ENCODE measurements at places on chromosomes 2 and 18.

DNA sequence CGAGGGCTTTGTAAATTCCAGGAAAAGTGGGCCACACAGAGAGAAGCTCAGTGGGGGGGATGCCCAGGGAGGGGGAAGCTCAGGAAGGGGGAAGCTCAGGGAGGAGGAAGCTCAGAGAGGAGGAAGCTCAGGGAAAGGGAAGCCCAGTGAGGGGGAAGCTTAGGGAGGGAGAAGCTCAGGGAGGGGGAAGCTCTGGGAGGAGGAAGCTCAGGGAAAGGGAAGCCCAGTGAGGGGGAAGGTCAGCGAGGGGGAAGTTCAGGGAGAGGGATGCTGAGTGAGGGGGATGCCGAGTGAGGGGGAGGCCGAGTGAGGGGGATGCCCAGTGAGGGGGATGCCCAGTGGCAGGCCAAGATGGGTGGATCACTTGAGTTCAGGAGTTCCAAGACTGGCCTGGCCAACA lies 821 bp upstream of the CHRNG start:
- DNase-seq = no peak

DNA sequence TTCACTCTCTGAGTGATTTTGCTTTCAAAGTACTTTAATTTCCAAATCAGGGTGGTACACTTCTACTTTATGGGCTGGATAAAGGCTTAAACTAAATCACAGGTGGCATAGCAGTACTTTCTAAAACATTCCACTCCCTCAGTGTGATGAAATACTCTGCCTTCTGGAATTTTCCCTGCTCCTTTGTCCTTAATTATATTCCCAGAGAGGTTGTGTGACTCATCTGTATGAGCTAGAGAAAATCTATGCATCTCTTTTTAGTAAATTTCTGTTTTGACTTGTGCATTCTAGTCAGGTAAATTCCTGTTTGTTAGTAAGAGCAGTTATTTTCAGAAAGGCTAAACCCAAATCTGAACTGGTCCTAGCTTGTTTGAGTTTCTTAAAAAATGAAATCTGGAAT lies 29.0 kb upstream of the PLA2R1 start:
- DNase-seq = no peak

GRCh38 chr18:71832946-71833617 lies 711.1 kb downstream of the CBLN2 start:
- DNase-seq = no peak

GRCh38 chr2:28750316-28751251 lies 1.0 kb upstream of the PPP1CB start:
- DNase-seq = no peak

DNA sequence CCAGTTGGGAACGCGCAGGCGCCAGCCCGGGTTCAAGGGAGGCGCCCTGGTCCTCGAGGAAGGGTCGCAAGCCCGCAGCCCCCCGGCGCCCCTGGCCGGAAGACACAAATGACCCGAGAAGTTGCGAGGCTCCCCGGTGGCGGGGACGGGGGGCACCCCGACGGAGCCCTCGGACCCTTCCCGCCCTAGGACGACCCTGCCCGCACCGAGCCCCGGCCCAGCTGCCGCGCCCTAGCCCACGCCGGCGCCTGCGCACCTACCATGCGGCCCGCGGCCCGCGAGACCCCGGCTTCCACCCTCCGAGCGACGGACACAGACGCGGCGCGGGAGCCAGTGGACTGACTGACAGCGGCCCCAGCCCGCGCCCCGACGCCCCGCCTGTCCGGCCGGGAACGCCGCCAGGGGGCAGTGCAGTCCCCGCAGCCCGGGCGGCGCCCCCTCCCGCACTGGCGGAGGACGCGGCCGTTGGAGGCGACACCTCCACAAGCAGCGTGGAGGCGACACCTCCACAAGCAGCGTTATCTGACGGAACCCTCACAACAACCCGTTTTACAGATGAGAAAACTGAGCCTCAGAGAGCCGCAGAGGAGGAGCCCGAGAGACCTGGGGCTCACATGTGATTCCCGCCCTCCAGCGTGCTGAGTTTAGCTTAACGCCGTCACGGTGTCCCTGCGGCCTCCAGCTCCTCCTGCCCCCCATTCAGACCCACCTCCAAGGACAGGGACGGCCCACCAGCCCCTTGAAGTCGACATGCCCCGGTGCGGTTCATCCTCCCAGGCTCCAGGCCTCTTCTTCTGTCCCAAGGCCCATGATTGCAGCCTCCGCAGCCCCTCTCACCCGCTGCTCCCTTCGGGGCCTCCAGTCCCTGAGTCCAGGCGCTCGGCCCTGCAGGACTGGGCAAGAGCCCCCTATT lies at the start of gene NMUR1:
TSS of gene NMUR1 (minus strand) at position 347 of the 913 bp plus-strand sequence. CDS start at position 263, 84 bp downstream.
- peak; percentile 55 for DNase-seq

DNA sequence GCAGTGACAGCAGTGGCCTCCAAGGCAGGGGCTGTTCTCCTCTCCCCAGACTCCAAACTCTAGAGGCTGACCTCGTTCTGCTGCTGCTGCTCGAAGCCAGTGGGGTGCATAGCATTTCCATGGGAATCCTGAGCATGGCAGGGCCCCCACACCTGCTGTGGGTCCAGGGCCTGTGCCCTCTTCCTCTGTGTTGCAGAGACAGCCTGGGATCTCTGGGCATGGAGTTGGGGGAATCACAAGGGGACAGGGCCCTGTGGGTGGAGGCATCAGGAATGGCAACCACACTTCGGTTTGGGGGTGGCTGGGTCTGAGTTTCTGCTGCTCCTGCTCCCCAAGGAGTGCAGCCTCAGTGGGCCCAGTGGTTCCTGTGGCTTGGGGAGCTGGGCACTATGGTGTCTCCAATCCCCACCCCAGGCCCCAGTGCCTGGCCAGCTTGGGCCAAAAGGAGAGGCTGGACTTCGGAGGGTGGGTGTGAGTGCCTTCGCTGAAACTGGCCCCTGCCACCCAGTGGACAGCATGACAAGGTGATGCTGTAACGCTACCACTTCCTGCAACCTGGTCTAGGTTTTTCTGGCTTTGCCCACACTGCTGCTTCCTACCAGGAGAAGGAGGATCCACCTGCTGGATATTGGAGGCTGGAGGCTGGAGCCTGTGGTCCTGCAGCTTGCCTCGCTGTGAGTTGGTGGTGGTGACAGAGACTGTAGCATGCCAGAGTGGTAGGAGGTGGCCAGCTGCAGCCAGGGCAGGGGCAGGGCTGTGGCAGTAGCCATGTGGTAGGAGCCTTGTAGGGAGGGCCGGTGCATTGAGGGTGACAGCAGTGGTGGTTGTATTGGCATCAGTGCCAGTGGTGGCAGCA lies 56.6 kb downstream of the SOWAHC start:
- no peak for DNase-seq

- no peak for DNase-seq
Observed at GRCh38 chr2:174568425-174568824, 29.2 kb downstream of the WIPF1 start.

DNA sequence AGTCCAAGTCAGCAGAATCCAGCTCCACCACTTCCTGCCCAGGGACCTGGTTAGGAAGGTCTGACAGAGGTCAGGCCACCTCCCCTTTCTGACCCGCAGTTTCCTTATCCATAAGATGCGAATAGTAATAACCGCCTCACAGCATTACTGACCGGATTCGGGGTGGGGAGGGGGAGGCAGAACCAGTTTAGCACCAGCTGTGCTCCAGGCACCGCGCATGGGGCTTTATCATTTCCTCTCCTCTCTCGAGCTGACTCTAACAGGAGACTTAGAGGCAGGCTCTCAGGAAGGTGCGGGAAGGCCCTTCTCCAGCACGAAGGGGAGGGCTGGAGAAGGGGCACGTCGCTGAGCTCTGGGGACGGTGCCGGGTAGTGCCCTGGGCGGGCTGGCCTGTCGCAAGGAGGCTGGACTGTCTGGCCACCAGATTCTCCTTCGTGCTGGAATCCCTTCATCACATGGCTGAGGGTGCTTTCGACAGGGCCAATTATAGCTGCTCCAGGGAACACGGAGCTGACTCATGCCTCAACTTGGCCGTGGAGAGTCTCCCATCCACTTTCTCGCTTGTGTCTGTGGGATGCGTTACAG lies 5.7 kb downstream of the EHD3 start:
- DNase-seq = no peak

DNA sequence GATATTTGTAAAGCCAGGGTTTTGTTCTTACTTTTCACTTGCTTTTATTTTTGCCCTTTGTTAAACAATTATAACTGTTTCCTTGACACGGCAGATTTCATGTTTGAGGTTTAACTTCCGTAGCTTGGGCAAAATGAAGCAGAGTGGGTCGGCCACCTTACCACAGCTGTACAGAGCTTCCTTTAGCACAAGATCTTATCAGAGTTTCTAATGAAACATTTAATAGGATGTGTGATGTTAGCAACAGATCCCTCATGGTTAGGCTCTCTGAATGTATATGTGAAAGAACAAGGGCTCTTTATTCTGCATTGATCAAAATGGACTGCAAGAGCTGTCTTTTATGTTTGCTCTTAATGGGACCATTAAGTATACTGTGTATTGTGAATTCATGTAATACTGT lies 22.3 kb downstream of the RNF125 start:
- no peak for DNase-seq

DNA sequence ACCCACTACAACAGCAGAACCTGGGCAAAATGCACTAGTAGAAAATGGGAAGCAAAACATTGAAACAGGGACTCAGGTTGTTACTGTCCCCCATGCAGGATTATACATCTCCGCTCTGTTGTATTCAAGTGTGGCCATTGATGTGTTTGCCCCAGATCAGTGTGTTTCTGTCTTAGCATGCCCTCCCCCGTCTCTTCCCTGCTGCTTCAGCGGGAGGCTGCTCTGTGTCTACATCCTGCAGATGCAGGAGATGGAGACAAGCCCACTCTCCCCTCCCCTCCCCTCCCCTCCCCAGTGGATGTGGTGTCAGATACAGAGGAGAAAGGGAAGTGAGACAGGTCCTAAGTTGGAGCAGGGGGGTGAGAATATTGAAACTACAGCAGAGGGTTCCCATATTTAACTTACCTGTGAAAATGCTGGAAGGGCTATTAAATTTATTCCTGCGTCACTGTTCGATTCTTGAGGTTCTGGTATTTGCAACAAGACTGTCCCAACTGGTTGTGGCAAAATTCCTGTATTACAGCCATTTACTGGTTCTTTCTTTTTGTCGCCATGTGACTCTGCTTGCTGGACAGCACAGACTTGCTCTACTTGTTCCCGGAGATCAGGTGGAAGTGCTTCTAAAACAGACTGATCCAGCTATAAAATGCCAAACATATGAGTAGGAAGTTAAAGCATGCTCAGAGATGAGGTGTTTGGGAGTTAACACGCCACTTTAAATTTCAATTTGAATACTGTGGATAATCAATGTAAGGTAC lies 67.0 kb downstream of the EIF5B start:
- DNase-seq = no peak

- DNase-seq = no peak
Observed at GRCh38 chr2:121002597-121002996, 266.9 kb downstream of the GLI2 start.

DNA sequence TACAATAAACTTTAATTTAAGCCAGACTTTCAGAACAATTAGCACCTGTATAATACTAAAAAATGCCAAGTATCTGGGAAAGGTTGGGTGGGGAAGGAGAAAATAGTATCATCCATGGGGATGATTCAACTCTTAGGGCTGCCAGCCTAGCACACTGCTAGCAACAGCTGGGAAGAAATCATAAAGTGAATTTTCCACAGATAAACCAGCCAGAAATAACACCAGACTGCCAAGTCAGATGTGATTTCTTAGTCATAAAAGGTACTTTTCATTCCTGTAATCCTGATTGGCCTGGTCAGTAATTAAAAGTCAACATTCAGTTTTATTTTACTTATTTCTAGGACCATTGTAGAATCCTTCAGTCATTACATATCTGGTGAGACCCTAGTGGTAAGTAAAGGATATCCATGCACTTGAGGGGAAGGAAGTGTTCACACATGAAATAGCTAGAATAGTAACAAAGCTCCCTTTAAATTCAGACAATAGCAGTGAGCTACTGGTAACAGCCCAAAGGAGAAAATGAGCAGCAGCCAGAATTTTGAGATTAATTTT lies 59.4 kb downstream of the LIMS1 start:
- no peak for DNase-seq

DNA sequence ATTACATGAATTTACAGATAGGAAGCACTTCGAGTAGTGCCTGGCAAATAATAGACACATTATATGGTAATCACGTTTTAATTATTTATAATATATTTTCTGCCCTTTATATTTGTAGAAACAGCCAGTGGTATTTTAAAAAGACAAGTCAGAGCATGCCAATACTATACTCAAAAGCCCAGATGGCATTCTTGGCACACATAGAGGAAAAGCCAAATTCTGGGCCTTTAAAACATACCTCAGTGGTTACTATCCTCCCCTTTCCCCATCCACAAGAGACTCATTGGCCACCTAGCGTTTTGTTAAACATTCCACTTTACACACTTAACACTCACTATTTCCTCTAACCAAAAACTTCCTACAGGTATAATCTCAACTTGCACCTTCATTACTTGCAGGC lies 63.3 kb upstream of the ZNF804A start:
- DNase-seq = no peak

DNA sequence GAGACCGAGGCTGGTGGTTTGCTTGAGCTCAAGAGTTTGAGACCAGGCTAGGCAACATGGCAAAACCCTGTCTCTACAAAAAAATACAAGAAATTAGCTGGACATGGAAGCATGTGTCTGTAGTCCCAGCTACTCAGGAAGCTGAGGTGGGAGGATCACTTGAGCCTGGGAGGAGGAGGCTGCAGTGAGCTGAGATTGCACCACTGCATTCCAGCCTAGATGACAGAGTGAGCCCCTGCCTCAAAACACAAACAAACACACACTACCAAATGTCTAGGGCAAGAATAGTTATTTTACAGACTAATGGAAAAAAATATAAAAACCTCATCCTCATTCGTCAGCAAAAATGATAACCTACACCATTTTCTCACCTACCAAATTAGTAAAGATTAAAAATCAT lies 15.3 kb downstream of the BUB1 start:
- no peak for DNase-seq

GRCh38 chr2:162013514-162014475 lies 60.2 kb downstream of the DPP4 start:
- no peak for DNase-seq

DNA sequence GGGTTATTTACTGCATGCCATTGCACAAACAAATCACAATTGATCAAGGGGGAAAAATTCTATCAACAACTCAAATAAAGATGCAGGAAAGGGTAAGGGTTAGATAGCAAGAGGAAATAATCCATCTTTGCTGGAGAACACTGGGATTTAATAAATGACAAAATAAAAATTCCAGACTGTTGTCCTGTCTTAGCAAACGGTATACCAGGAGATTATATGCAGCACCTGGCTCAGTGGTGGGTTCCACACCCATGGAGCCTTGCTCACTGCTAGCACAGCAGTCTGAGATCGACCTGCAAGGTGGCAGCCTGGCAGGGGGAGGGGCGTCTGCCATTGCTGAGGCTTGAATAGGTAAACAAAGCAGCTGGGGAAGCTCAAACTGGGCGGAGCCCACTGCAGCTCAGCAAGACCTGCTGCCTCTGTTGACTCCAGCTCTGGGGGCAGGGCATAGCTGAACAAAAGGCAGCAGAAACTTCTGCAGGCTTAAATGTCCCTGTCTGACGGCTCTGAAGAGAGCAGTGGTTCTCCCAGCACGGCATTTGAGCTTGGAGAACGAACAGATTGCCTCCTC lies 296.5 kb upstream of the THSD7B start:
- no peak for DNase-seq

DNA sequence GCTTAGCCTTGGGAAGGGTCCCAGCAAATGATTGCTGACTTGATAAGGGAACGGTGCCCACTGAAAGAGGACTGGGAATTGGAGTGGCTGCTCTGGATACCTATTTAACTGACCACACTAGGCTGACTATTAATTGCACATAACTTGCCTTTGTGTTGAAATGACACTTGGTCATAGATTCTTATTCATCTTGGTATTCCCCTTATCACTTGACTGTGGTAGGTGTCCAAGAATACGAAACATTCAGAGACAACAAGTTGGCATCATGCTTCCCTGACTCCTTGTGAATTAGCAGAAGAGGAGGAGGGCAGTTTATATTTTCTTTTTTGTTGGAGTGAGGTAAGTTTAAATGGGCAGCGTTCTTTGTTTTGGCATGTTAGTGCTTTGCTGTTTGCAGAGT lies 13.4 kb downstream of the FMNL2 start:
- DNase-seq = no peak

All from stimulated activated CD8-positive, alpha-beta memory T cell treated with anti-CD3 and anti-CD28 coated beads, Interleukin-15, amount 100 ng/mL, for 24 hours (primary cell).